Hindlimb muscle (tissue), 1 donor: ENCODE measurements at places on chromosomes 3 and 15. TPM values are rescaled to one million over a fixed set of nuclear protein-coding genes. Genes with fewer than 3 reads are reported as not detected.

COLQ gene
- polyA plus RNA-seq = 17.8 TPM

CHCHD6 gene
- 6.5 TPM for polyA plus RNA-seq

ALS2CL gene
- polyA plus RNA-seq = 6.3 TPM

DNA sequence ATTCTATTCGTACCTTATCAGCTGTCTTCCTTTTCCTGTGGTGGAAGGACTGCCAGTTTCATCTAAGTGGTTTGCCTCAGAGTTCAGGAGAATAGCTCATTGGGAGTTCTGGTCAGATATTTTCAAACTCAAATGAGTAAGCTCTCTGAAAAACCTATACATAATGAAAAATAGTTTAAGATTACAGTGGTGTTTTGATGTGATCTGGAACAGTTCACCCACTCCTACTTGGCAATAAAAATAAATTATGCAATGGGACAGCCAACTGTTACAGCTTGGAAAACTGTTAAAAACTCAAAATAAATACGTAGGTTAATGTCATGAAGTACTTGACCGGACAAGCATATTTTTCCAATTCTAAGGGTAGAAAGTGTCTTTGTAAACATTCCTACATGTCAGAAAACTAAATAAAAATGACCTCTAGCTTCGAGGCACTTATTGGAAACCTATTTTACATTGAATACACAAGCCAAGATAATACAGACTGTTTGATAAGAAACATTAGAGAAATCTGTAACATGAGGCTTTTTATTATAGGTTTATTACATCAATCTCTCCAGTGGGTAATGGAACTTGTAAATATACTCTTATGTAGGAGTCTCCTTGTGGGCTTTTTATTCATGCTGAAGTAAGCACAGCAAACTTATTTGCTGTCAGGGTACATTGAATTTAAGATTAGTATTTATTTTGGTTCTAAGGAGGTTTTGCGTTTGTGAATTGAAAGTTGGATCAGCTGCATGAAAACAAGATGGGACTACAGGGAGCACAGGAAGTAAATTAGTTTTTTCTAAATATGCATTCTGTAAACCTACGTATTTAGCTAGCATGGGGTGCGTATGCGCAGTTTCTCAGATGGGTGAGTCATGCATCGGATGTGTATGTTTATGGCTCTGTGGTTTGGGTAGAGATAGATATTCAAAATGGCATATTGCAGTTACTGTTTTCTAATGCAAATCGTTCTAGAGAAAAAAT is 453.1 kb downstream of the IL5RA start:
- peak; percentile 29 for DNase-seq

GRCh38 chr3:36558961-36559360 is 178.7 kb downstream of the STAC start:
- no peak for DNase-seq
